Foreskin fibroblast (primary cell): ENCODE measurements at places on chromosomes 5 and 9.

GRCh38 chr5:68476854-68477253 lies 261.3 kb downstream of the PIK3R1 start:
- no peak for DNase-seq

GRCh38 chr5:96576876-96577275 lies 85.3 kb upstream of the CAST start:
- DNase-seq: no peak

- DNase-seq: no peak
These were observed 942.4 kb downstream of the CDH12 start for GRCh38 chr5:21910731-21911130.

DNA sequence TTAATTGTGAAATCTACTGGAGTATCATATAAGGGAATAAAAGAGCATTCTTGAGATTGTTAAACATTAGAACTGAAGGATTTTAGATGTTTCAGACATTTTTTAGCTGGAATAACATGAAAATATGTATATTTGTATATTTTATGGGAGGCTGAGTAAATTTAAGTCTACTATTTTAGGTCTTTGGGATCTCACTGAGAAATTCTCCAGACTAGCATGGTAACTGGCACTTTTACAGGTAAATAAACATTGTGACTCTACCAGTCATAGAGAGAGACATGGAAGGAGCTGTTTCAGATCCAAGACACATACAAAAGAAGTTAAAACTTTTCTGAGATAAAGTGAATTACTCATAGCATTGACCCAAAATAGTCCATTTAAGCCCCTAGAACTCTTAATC lies 59.4 kb downstream of the NDUFAF2 start:
- no peak for DNase-seq

DNA sequence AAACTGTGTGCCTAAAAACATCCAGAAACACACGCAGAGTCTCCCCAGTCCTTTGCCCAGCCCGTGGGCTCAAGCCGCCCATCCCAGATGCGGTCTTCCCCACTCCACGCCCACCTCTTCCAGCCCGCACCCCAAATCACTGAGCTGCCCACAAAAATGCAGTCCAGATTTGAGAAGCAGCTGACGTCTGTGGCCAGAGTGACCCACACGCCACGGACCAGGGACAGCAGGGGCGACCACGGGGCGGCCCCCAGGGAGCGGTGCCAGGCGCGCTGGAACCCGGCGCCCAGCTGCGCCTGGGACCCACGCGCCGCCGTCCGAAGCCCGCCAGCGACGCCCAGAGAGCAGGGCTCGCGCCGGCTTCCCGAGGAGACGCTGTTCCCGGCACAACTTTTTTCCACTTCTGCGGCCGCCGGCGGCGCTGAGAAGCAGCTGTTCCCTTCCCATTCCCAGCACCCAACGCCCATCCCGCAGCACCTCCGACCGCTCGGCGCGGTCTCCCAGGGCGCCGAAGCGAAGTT lies 674 bp downstream of the LHFPL2 start:
- peak; percentile 41 for DNase-seq

GRCh38 chr9:78030553-78031443 lies 813 bp downstream of the GNAQ start:
- no peak for DNase-seq

GRCh38 chr5:123873846-123874245 lies 361.9 kb downstream of the CSNK1G3 start:
- DNase-seq: no peak

DNA sequence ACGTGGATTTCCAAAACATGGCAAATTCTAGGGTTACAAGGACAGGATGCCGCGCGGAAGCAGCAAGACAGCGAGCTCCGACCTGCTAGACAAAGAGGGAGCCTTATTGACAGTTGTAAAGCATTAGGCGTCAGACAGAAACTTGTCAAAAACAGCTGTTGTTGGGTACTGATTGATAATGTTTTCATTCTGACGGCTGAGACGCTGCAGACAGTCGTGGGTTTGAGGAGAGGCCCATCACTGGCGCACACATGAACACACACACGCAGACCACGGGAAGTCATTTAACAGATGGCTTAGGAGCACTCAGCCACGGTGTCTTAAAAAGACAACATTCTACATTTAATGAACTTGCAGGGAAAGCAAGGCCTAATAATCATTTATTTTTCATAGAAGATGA lies 324.0 kb downstream of the NDUFS4 start:
- no peak for DNase-seq

DNA sequence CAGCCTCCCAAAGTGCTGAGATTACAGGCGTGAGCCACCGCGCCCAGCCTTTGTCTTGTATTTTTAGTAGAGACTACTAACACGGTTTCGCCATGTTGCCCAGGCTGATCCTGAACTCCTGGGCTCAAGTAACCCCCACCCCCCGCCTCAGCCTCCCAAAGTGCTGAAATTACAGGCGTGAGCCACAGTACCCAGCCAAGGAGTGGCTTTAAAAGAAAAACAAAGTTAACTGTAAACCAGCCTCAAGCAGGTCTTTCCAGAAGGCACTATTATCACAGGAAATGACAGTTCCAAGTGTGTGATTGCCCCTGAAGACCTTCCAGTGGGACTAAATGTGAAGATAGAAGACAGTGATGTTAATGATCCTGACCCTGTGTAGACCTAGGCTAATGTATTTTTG lies 31.1 kb downstream of the SIL1 start:
- DNase-seq: no peak

DNA sequence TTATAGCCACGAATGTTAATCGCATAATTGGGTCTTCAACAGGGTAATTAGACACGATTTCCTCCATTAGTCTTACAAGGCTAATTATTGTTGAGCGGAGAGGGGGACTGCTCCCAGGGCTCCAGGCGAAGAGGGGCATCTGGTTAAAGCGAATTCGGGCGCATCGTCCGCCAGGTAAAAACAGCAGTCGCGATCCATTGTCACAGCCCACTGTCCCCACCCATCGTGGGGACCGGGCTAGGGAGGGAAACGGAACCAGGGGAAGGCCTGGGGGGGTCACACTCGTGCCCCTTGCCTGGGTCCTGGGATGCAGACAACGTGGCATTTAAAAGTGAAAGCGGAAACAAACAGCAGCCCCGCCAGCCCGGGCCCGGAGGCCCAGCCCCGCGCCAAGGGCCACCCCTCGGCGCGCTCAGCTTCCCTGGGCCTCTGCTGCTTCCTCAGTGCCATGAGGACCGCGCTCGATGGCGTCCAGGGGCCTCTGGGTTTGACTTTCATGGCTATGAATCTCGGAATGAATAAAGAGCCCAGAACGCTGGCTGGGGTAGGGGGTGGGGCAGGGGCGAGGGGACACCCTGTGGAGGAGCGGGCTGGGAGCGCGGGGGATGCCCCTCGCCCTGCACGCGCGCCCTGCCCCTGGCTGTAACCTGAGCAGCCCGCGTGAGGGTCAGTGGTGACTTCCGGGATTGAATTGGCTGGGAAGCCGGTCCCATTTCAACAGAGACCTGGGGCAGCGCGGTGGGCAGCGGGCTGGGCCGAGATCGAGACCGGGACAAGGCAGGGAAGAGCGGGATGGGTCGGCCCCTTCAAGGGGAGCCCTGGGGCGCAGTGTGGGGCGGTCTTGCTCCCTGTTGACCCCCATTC lies 99.9 kb downstream of the GTF3C4 start:
- peak; percentile 45 for DNase-seq

- no peak for DNase-seq
These were observed 69.9 kb downstream of the AUH start for GRCh38 chr9:91291866-91292265.

- peak; percentile 81 for DNase-seq
These were observed 64.9 kb upstream of the ELL2 start for GRCh38 chr5:96026406-96027041.

DNA sequence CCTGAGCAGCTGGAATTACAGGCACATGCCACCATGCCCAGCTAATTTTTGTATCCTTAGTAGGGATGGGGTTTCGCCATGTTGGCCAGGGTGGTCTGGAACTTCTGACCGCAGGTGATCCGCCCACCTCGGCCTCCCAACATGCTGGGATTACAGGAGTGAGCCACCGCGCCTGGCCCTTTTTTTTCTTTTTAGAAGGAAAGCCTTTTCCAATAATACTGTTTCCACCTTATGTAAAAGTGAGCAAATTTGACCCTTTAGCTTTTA lies 23.7 kb upstream of the F2R start:
- no peak for DNase-seq

DNA sequence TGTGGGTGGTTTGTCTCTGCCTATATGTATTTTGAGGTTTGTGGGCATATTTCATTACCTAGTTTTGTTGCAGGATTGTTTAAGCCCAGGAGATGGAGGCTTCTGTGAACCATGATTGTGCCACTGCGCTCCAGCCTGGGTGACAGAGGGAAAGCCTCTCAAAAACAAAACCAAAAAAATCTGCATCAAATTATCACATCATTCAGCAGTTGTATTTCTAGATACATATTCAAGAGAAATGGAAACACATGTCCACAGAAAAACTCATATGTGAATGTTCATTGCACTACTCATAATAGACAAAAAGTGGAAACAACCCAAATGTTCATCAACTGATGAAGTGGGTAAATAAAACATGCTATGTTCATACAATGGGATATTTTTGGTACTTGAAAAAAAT lies 29.9 kb downstream of the HSPA4 start:
- DNase-seq: no peak

DNA sequence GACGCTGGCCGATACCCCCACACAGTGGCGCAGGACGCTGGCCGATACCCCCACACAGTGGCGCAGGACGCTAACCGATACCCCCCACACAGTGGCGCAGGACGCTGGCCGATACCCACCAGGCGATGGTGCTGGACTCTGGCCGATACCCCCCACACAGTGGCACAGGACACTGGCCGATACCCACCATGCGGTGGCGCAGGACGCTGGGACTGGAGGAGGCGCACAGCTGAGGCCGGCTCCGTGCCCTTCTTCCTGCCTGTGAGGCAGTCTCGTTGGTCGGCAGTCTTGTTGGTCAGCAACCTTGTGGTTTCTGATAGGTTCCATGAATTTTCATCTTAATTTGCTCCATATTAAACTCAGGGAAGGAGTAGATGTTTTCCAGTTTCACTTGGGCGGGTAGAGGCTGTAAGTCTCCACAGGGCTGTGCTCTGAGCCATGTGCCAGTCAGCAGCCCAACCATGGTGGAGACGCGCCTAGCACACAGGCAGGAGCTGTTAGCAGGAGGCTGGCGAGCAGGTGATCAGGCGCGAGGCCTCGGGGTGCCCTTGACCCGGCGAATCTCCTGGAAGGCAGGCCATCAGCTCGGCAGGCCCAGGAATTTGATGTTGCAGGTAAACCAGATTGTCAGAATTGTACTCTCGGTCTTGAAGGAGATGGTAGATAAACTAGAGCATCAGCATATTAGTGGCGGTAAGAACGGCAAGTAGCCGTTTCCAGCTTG lies 75.6 kb downstream of the EHMT1 start:
- no peak for DNase-seq

DNA sequence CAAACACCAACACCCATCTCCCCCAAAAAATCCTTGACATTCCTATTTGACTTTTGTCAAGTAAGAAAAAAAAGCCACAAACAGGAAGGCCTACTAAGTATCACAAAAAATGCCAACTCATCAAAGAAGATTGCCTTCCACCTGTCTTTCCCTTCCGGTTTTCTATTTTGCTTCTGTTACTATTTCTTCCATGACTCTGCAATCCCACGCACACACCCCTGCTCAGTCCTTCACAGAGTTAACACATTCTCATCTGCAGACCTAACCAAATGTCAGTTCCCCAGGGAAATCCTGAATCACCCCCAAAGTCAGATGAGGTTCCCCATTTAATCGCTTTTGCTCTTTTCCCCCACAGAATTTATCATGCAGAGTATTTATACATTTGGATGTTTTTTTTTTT lies 15.1 kb downstream of the LPAR1 start:
- DNase-seq: no peak

DNA sequence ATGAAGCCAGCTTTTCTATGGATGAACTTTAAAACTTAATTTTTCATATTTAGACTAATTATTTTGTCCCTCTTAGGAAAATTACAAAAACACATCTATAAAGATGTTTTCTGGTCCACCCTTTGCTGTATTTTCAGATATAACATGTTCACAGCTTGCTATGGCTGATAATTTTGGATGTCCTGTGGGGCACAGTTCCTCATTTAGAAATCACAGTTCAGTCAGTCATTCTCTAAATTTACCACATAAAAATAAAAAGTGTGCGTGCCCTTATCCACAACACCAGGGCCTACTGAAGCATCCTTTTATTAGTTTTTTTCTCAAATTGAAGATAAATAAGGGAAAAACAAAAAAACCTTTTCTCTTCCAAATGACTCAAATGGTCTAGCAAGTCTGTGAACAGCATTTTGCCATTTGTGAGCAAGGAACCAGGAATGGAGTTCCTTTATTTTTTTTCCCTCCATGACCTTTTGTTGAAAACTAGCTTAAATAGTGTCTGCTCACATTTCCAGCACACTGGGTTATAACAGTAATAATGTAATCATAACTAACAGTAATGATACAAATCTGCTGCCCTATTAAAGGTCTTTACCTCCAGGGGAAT lies 87.1 kb downstream of the CEMIP2 start:
- DNase-seq: peak; percentile 50

DNA sequence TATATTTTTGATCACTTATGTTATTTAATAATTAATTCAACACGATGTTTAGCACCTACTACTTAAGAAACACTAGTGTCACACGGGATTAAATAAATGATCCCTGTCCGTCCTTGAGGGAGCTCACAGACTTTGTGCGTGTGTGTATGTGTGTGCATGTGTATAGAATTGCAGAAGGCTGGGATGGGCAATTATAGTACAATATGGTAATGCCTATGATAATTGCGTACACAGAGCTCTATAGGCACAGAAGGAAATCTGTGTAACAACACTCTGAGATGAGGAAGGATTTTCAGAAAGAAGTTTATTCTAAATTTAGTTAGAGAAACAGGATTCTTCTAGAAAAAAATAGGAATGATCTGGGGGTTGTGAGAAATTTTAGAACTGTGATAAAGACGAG lies 76.9 kb downstream of the CDH12 start:
- no peak for DNase-seq

DNA sequence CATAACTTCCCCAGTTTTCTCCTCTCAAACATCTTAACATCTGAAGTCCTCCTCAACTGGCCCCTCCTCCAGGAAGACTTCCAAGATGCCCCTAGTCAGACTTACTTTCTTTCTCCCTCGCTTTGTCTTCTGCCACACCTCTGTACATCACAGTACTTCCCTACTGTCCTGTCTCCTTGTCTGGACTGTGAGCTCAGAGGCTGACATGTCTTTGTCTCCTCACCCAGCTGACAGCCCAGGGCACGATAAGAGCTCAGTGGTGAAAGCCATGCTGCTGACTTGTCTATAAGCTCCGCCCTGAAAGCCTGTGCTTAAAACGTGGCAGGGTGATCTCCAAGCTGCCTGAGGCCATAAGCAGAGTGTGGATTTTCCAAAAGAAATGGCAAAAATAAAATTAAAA lies 33.0 kb upstream of the SLC25A51 start:
- DNase-seq: peak; percentile 91
